Mesenchymal stem cell (in vitro differentiated cells and primary cell): ENCODE measurements at places on chromosomes 5 and 9.

- no peak overlapping the region for H3K27ac ChIP-seq
- H3K36me3 ChIP-seq: peaks cover 6% of the 10 kb centered on the region
- DNase-seq: peak; percentile 50
- peaks cover 7% of the 10 kb centered on the region for H3K4me1 ChIP-seq
- no peak overlapping the region for H3K4me3 ChIP-seq
Observed at GRCh38 chr5:68245319-68245718, 29.8 kb downstream of the PIK3R1 start.

GRCh38 chr5:59236986-59237385 lies 654.1 kb downstream of the RAB3C start:
- H3K36me3 ChIP-seq: no peaks in the 10 kb centered on the region
- no peak for DNase-seq
- no peak overlapping the region for H3K4me3 ChIP-seq

- H3K4me1 ChIP-seq: no peaks in the 10 kb centered on the region
- DNase-seq: no peak
- H3K36me3 ChIP-seq: no peaks in the 10 kb centered on the region
- H3K27me3 ChIP-seq: no peaks in the 10 kb centered on the region
- no peak overlapping the region for H3K4me3 ChIP-seq
- no peak overlapping the region for H3K27ac ChIP-seq
Observed at GRCh38 chr5:66475731-66476130, 120.5 kb upstream of the MAST4 start.

DNA sequence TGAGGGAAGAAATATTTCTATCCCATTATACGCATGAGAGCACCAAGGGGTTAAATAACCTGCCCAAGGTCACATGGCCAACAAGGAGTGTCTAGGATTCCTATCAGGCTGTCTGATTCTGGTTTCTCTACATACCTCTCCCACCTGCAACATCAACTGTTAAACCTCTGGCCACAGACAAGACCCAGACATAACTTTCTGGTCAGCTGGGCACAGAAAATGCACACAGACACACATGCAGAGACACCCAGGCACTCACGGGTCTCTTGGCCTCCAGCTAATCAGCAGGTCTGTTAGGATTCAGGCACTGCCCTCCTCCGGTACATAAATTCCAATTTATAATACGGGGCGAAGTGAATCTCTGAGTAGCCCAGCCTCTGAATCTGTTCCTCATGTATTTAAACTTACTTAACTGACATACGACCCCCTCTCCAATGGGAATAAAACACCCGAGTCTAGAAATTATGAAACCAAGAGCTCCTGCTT lies 1.5 kb downstream of the SEPTIN8 start:
- H3K4me1 ChIP-seq: peaks cover 50% of the 10 kb centered on the region
- H3K27ac ChIP-seq: peak overlapping the region; percentile 88
- H3K27me3 ChIP-seq: no peaks in the 10 kb centered on the region
- H3K36me3 ChIP-seq: no peaks in the 10 kb centered on the region
- no peak overlapping the region for H3K4me3 ChIP-seq
- peak; percentile 26 for DNase-seq

DNA sequence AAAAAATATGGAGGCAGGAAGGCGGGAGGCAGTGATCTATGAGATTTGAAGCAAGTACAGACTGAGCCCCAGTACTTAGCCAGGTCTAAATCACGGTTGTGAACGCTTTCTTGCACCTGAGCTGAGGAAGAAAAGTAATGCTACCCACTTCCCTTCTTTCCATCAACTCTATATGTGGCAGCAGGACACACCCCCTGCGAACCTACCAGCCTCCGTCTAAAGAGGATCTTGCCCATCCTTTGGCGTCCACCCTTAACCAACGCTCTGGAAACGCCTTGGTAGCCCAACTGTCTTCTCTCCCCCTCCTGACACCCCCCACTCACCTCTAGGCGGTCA lies 545 bp downstream of the HMGCS1 start:
- no peaks in the 10 kb centered on the region for H3K27me3 ChIP-seq
- no peak for DNase-seq
- peaks cover 11% of the 10 kb centered on the region for H3K4me1 ChIP-seq

GRCh38 chr5:59587489-59588337 lies 305.8 kb downstream of the PDE4D start:
- H3K4me1 ChIP-seq: peaks cover 3% of the 10 kb centered on the region
- H3K27ac ChIP-seq: peak overlapping the region; percentile 46
- H3K36me3 ChIP-seq: no peaks in the 10 kb centered on the region
- H3K4me3 ChIP-seq: peak overlapping the region; percentile 56

DNA sequence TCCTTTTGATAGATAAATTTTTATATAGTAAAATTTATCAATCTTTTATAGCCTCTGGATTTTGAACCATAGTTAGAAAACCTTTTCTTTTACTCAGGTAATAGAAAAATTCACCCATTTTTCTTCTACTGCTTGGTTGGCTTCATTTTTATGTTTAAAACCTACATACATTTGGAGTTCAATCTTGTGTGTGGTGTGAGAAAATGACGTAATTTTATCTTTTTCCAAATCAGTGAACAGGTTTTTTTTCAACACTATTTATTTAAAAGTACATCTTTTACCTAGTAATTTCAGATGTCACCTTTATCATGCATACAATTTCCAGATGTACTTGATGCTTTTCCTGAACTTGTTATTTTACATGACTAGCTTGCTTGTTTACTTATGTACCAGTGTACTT lies 200.2 kb downstream of the TRIM36 start:
- H3K27ac ChIP-seq: no peak overlapping the region
- H3K36me3 ChIP-seq: no peaks in the 10 kb centered on the region
- H3K4me3 ChIP-seq: no peak overlapping the region

GRCh38 chr5:135324160-135324559 lies 74.9 kb downstream of the MACROH2A1 start:
- H3K27me3 ChIP-seq: no peaks in the 10 kb centered on the region
- no peaks in the 10 kb centered on the region for H3K36me3 ChIP-seq
- H3K4me3 ChIP-seq: no peak overlapping the region
- no peak for DNase-seq

- no peak overlapping the region for H3K4me3 ChIP-seq
- no peak overlapping the region for H3K27ac ChIP-seq
- no peaks in the 10 kb centered on the region for H3K27me3 ChIP-seq
- H3K36me3 ChIP-seq: peaks cover 6% of the 10 kb centered on the region
- peaks cover 10% of the 10 kb centered on the region for H3K4me1 ChIP-seq
- peak; percentile 71 for DNase-seq
Observed at GRCh38 chr9:114484854-114485443, 20.3 kb downstream of the WHRN start.

GRCh38 chr5:83133797-83134196 lies 56.5 kb downstream of the XRCC4 start:
- H3K27ac ChIP-seq: no peak overlapping the region
- no peak overlapping the region for H3K4me3 ChIP-seq
- no peaks in the 10 kb centered on the region for H3K4me1 ChIP-seq
- no peak for DNase-seq
- peaks cover 4% of the 10 kb centered on the region for H3K36me3 ChIP-seq

- peaks cover 15% of the 10 kb centered on the region for H3K4me1 ChIP-seq
- no peak for DNase-seq
- peaks cover 45% of the 10 kb centered on the region for H3K27me3 ChIP-seq
- no peaks in the 10 kb centered on the region for H3K36me3 ChIP-seq
Observed at GRCh38 chr9:133740911-133741310, 2.8 kb upstream of the SARDH start.

DNA sequence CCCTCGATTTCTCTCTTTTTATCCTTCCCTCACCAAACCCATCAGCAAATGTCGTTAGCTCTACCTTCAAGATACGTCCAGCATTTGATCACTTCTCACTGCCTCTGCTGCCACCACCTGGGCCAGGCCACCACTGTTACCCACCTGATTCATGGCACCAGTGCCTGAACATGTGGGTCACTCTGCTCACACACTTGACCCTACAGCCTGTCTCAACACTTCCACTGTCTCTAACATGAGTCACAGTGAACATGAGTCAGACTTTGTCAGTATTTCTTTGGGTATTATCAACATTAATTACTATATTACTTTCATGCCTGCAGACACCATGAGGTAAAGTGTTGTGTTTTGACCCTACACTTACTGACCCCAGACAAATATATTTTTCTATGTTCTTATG lies 19.6 kb downstream of the SLC24A2 start:
- peak; percentile 1 for DNase-seq
- no peak overlapping the region for H3K27ac ChIP-seq
- H3K36me3 ChIP-seq: no peaks in the 10 kb centered on the region
- H3K4me1 ChIP-seq: no peaks in the 10 kb centered on the region
